Endodermal cell (in vitro differentiated cells): ENCODE measurements at places on chromosomes 3 and 15. TPM values are rescaled to one million over a fixed set of nuclear protein-coding genes. Genes with fewer than 3 reads are reported as not detected.

The FOXL2NB gene
- total RNA-seq = 0.24 TPM in 1 of 3 replicates, not detected in the others

The ABHD17C gene
- 16.9 to 23.0 TPM (median 21.5 TPM) in 3 replicates for total RNA-seq

The KY gene
- not detected in 2 replicates for total RNA-seq

The TMEM40 gene
- not detected in 3 replicates for total RNA-seq

The PLAAT1 gene
- 3.1 to 9.2 TPM (median 3.7 TPM) in 3 replicates for total RNA-seq

The GATM gene
- 32.4 and 35.2 TPM in 2 replicates for total RNA-seq
